ENCODE measurements at places on chromosomes 2 and 18.

DNA sequence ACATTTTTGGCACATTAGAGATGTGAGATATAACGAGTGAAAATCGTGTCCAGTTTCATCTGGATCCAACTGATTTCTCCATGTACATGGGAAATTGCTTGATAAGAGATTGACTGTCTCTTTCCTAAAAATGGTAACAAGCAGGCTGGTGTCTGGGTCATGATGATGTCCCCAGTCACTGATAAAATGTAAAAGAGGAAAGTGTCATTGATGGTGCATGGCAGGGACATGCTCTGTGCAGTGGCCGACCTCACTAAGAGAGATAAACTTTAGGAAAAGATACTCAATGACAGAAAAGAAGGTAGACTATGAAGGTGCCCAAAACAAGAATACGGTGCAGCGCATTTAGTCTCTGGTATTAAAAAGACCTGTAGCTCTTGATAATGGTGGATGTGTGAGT, 1517.5 kb downstream of the RPIA start:
- DNase-seq: no peak

DNA sequence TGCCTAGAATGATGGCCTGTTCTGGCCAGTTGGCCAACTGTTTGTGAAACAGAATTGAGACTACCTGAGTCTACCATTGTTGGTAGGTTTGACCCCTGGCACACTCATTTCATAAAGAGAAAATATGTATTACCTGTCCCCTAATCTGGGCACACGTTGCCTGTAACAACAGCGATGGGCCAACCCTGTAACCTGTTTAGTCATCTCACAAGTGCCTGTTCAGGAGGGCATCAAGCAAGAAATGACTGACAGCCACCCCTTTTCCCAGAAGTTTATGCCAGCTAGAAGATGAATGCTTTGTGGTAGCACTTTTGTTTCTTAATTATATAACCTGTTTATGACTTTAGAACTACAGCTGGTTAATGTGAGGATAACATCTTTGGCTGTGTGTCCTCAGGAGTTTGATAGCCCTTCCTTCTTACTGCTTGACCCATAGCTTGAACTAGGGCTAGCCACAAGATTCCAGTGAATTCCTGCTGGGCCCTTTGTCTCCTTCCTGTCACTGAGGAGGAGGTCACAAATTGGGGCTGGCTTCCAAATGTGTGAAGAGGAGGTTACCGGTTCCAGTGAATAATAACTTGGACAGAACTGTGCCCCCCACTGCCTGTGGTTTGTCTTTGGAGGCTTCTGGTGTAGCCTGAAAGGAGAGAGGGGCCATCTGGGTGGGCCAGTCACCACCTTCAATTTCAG, 273.9 kb upstream of the EPAS1 start:
- no peak for DNase-seq

DNA sequence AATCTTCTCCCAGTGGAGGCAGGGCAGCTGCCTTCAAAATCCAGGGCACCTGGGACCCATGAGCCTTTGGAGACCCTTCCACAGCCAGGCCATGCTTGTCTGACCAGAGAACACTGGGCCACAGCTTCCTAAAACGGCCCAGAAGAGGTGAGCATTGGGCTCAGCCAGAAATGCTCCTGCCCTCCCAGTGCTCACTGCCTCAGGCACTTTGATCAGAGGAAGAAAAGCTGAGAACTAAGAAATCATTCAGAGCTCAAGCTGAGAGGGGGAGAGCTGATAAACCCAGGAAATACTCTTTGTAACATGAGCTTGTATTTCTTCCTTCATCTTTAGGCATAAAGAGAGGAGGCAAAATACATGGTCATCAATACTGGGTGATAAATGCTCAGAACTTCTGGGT, 365.5 kb upstream of the KLHL29 start:
- no peak for DNase-seq

DNA sequence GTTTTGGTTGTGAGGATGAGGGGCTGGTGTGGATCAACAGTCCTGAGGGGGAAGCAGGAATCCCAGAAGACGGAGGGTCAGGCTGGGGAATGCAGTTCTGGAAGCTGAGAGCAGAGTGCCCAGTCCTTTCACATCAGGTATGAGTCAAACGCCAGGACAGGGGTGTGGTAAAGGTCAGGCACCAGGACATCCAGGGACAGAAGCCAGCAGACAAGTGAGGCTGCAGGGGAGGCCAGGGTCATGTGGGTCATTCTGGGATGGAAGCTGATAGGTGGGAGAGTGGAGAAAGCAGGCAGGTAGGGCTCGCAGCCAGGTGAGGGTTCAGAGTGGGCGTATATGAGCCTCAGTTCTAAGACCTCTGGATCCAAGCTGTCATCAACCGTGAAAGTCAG, 12.8 kb upstream of the GNLY start:
- DNase-seq: no peak

- DNase-seq: no peak
These were observed 1.5 kb downstream of the LOXL3 start for GRCh38 chr2:74551942-74552913.

DNA sequence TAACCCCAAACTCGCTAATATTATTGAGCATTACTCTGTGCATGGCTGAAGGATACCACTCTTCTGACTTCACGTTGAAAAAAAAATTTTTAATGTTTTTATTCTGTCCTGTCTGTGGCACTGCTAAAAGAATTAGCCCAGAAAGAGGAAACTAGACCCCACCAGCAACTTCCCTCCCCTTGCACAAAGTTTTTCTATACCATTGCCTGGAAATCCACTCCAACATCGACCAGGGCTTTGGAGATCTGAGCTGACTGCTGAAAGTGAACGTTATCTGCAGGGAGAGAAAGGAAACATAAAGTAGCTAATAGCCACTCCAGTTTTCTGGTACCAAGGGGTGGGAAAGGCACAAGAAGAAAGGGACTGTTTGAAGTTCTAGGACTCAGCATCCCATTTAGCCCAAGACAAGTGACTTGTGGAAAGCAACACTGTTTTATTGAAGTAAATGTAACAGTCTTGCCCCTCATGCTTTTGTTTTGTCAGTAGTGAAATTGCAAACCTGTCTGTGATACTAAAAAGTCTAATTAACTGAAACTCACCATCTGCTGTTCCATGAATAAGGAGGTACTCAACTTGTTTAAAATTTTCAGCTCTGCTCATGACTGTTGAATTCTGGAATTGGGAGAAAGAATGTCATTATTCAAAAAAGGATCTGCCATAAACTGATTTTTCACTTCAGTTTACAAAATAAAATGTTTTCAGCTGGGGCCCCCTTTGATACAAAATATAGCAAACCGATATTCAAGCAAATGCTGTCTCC, 79.1 kb downstream of the DPP4 start:
- DNase-seq: no peak

DNA sequence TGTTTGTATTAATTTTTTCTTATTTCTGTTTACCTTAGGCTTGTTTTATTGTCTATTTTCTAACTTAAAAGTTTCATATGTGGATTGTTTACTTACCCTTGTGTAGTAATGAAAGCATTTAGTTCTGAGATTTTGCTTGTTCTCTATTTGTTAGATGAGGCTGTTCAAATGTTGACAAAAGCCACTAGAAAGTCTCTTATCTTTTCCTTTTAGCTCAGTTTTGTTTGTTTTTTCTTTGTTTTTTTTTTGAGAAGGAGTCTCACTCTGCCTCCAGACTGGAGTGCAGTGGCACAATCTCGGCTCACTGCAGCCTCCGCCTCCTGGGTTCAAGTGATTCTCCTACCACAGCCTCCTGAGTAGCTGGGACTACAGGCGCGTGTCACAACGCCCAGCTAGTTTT, 30.9 kb downstream of the USP14 start:
- DNase-seq: no peak

DNA sequence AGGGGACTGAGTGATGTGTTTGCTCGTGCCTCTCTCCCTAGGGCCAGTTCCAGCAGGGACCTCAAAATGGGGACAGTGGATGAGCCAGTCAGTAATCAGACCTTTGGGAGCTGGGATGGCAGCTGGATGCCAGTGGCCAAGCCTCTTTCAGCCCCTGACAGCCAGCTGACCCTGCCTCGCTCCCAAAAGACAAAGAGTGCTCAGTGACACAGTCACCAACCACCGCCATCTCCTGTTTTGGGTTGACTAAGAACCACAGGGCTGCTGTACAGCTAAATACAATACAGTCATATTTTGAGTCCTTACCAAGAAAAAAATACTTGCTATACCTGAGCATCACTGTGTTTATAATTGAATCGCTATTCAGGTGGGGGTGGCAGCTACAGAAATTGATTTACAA, 75.7 kb downstream of the POU3F3 start:
- no peak for DNase-seq

DNA sequence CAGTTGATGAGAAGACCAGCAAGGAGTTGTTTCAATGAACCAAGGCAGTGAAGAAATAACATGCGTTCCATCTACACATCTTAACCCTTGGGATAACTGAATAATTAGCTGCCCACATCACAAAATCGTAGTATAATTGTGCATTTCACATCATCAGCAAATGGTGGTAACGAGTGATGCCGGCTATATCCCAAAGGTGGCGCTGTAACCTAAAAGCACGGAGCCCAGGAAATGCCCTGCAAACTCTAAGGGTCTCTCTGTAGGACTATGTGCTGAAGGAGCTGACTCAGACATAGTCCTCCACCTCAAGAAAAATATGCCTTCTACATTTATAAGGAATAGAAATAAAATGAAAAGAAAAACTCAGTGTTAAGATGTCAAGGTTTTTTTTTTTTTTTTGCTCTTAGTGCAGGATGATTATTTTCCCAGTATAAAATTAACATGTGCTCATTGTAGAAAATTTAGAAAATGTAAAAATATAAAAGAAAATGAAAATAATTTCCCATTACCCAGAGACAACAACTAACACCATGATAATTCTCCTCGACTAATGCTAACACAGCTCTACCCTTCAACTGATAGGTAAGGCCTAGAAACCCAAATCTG, 23.1 kb upstream of the DSG3 start:
- no peak for DNase-seq

- no peak for DNase-seq
These were observed 16.4 kb downstream of the TET3 start for GRCh38 chr2:74001121-74001520.

- no peak for DNase-seq
These were observed 11.6 kb upstream of the TAF1B start for GRCh38 chr2:9831670-9832069.

DNA sequence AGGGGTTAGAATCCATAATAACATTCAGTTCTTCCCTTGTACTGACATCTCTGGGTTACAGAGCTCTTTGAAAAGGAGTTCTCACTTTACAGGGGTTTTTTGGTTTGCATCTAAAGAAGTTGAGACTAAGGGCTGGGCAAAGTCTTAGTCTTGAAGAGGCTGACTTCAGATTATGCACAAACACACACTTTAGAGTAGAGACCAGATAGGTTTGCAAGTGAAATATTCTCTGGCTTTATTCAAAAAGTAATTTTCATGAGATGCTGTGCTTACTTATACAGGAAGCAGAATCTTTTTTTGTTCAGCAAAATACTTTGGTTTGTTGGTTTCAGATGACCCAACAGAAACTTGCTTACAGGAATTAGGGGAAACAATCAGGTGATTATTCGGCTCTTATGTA, 410.9 kb upstream of the LRRTM1 start:
- no peak for DNase-seq

DNA sequence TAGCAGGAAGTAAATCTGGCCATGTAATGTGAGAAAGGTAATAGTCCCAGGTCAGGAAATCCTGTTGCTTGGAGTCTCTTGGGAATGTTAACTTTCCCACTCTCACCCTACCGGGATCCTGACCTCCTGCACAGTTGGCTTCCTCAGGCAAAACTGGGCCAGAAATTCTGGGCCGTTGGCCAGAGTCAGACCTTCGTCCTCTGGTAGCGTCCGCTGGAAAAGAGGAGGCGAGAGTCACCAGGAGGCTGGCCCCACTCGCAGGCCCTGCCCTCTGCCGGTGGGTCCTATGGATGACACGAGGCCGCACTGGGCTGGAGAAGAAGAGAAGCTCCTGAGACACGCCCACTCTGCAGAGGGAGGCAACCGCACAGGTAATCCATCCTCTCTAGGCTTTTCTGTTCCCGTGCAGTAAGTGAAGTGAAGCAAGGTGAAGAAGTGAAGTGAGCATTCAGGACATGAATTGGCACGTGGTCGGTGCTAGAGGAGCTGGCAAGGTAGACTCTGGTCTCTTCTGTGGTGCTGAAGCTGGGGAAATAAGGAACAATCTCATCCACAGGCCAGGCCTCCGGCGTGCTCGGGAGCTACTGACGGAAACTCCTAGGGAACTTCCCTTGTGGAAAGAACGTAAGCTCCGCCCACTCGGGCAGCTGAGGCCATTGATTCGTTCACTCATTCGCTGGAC, 182.7 kb upstream of the GLI2 start:
- no peak for DNase-seq

GRCh38 chr2:165633431-165633830, 160.6 kb downstream of the GALNT3 start:
- DNase-seq: no peak

DNA sequence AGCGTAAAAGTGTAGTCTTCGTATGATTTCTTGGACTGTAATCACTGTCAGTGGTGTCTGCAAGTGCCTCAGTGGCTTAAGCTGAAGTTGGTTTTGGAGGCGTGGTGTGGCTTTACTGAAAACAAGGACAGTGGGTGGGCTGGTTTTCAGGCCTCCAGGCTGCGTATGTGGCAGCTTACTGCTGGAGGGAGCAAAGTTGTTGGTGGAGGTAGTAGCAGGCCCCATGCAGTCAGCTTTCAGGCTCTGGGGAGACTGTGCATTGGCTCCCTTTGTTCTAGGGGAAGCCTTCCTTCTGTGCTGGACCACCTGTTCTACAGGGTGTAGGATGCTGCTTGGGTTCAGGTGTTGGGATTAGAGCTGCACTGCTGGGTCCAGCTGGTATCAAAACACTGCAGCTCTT, 91.6 kb downstream of the NCK2 start:
- no peak for DNase-seq

DNA sequence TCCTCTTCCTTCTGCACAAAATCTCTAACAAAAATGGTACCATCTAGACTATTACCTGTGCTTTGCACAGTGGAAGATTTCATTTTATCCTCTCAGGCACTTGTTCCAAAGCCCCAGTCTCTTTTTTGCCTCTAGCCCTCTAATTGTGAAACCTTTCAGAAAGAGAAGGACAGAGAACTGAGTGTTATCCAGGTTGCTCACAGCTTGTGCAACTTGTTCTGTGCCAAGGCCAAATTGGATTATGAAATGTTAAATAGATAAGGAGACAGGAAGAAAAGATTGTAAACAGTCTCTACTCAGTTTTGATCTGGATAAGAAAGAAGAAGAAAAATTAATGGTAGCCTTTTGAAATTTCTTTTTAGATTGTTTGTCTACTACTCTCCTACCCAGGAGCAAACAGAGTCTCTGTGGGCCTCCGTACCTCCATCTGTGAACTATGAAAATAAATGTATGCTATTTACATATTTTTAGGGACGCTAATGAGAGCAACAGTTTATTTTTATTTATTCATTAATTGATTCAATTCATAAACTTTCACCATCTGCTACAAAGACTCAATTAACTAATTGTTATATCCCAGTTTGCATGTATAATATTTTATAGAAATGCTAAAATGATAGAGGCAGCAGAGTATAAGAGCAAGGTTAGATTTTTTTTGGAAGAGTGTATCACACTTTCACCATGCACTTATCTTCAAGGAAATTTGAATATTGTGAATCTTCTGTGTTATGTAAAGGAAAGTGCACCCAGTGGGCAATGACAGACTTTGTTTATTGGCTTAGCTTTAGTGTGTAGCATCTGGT, 339.0 kb upstream of the ETAA1 start:
- DNase-seq: no peak

All from NCI-H1105 (cell line).